Germinal center (tissue), 1 donor: ENCODE measurements at places on chromosomes 11 and 22.

GRCh38 chr11:128497061-128497775, 90.1 kb downstream of the ETS1 start:
- DNase-seq, result no peak

GRCh38 chr11:75344761-75345454, 6.6 kb downstream of the ARRB1 start:
- DNase-seq, result no peak

- peak; percentile 55 for DNase-seq
Observed at GRCh38 chr11:10606536-10607208, 38.2 kb upstream of the LYVE1 start.

GRCh38 chr22:24435323-24435645, 7.9 kb downstream of the ADORA2A start:
- no peak for DNase-seq

GRCh38 chr11:69537855-69538640, 56.6 kb downstream of the LINC01488 start:
- DNase-seq, result no peak

GRCh38 chr11:40787224-40787623, 672.2 kb downstream of the LRRC4C start:
- no peak for DNase-seq

DNA sequence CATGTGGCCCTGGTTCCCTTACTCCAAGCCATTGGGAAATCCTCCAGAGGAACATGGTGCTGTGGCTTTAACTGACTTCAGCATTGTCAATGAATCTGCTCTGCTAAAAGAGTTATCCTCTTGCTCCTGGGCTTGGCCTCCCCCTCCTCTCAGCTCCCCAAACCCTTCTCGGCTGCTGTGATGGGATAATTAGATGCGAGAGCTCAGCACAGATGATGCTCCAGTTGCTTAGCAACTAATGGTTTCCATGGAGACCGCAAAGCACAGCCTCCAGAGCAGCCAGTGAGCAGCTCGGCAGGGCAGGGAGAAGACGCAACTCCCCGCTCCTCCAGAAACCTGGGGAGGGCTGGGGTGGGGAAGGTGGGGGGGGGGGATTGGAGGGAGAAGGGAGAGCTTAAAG, 2.8 kb upstream of the UPK2 start:
- no peak for DNase-seq

DNA sequence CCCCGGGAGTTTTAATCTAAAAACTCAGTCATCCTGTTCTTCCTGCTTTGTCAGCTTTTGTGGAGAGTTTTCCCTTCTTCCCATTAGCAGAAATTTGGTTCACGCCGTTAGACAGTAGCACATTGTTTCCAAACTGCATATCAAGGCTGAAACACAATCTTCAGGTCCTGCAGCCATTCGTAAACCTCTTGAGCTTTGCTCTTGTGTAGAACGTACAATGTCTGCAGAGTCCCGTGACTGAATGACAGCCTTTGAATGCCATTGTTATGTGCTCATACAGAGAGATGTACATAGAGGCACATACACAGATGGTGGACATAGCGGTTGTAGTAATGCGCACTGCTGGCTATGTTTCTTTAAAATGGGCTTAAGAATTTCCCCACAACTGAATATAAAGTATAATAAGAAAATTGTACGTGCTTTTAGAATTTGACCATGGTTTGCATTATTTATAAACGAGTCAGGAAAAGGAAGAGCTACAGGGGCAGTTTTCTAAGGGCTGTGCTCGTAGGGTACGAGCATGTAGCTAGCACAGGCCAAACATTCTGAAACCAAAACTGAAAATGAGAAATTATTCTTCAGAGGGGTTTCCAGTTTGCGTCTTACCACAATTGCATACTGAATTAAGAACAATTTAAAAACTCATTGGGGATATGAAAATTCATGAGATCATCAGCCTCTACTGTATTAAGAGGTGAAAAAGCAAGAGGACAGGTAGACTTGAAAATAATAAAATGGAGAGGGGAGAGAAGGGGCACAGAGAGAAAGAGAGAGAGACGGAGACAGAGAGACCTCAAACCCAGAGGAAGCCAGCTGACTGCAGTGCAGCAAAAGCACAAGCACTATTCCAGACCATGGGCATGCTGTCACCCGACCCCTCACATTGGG, 310.1 kb downstream of the CADM1 start:
- no peak for DNase-seq

- DNase-seq, result no peak
Observed at GRCh38 chr11:72520815-72521214, 86.5 kb upstream of the CLPB start.

DNA sequence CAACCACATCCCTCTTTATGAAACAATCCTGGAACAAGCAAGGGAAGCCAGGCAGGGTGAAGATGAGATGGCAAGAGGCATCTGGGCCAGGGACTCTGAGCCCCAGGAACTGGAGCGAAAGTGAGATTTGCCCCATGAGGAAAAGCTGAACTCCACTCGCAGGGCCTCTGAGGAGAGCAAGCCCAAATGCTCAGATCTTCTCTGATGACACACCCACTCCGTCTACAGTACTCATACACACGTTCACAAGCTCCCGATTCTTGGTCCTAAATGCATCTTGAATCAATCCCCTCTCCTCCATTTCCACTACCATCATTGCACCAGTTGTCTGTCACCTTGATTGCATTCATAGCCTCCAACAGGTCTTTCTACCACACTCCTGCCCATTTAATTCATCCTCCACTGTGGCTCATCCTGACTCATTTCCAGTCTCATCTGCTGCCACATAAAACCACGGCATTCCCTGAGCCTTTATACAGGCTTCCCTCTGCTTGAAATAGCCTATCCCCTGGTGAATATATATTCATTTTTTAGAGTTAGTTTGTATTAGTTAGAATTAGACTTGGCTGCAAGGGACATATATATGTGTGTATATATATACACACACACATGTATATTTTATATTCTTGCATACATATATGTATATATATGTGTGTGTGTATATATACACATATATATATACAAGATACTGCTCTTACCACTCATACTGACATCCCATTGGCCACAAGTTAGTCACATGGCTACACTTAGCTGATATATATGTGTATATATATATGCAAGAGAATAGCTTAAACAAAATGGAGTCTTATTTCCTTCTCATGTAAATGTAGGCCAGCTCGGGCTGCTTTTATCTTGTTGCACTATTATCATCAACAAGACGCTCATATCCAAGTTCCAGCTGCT, 1.4 kb upstream of the APOA5 start:
- no peak for DNase-seq

GRCh38 chr11:14775897-14776296, 116.1 kb downstream of the CYP2R1 start:
- DNase-seq, result no peak

- no peak for DNase-seq
Observed at GRCh38 chr11:116164843-116165242, 607.9 kb downstream of the BUD13 start.

DNA sequence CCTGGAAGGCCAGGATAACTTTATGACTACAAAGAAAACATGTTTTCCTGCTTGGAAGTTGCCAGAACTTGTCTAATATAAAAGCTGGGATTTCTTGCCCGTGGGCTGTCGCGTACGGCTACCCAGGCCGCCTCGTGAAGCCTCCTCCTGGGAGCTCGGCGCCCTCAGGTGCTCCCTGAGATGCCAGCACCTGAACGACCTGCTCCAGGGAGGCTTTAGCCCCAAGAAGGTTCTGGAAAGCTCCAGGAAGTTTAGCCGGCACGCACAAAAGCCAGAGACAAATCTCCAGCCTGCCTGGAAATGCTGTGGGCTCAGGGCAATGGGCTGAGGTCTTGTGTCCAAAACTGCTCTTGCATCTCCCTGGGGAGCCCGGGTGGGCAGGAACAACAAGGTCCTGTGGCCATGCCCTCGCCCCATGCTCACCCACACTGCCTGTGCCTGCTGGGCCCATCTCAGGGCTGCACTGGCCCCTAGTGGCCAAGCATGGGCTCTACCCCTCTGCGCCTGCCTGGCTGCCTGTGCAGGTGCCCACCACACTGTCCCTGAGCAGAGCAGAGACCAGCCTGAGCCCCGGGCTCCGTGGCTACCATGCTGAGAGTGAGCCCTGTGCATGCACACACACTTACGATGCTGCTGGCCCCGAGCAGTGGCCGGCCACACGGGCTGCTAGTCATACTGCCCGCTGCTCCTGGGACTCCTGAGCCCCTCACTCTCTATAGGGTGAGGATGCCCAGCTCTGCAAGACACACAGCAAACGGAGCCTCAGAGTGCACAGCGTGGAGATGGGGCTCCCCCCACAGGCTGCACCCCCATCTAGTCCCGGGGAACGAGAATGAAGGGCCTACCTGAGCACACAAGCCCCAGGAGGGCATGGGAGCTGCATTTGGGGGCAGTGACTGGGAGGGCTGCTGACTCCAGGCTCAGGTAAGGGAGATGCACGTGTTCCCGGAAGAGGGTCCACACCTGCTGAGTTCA, 4.9 kb upstream of the CELSR1 start:
- DNase-seq, result peak; percentile 91

DNA sequence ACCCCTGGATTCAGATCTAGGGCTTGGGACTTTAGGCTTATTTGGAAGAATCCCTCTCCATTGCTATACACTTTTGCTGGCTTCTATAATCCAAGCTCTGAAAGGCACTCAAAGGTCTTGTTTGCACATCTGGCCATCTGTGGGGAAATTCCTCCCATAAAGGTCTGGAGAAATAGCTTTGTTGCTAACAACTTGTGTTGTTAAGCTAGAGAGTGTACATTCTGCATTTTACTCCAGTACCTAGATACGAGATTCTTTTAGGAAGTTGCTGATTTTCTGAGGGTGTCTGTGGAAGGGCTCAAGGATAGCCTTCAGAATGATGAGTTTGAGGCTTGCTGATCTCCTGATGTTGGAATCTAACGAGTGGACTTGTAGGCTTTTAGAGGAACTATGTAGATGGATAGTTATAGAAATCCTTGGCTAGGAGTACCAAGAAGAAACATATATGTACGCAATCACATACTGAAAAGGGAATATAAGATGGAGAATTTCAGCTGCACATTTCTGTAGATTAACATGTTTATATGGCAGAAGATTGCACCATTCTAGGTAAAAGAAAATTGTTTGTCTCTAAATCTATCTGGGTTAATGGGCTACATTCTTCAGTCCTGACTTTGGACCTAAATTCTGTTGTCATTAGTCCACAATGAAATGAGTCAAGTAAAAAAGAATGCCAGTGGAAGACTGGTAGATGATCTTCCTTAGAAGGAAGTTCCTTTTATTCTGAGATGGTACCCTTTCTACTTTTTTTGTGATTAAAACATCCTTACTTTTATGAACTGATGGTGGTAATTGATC, 51.0 kb downstream of the UBASH3B start:
- no peak for DNase-seq

DNA sequence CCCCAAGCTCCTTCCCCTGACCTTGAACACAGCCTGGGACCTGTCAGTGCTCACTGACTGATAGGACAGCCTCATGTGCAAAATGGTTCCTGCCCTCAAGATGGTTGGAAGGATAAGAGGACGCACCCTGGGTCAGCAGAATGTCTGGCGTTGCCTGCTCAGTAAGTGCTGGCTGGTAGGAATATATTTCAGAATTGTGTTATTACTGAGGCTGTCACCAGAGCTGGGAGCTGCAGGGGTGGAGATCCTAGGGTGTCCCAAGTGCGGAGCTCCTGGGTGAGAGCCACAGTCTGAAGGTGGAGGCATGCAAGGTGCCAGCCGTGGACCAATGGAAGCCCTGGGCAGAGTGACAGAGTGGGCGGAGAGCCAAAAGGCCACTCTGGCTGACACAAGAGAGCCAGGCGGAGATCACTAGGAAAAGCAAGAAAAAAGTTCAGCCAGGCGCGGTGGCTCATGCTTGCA, 1.0 kb upstream of the SEC14L4 start:
- no peak for DNase-seq
